ENCODE measurements at places on chromosomes 4 and X. TPM values are rescaled to one million over a fixed set of nuclear protein-coding genes. Genes with fewer than 3 reads are reported as not detected.

ODAPH gene
- total RNA-seq: 0.18 TPM

SCML2 gene
- total RNA-seq: 0.59 TPM

ARX gene
- not detected for total RNA-seq

MBTPS2 gene
- 22.1 TPM for total RNA-seq

CSAG1 gene
- total RNA-seq: not detected

IL1RAPL1 gene
- 9.0 TPM for total RNA-seq

SOD3 gene
- total RNA-seq: 16.9 TPM

SLIT2 gene
- 34.0 TPM for total RNA-seq
